ENCODE measurements at places on chromosomes 3 and 15. TPM values are rescaled to one million over a fixed set of nuclear protein-coding genes. Genes with fewer than 3 reads are reported as not detected.

ANKRD63 gene
- not detected for total RNA-seq

PCCB gene
- 163 TPM for total RNA-seq

IGSF11 gene
- 2.2 TPM for total RNA-seq

VILL gene
- 1.6 TPM for total RNA-seq

ANKRD34C gene
- 2.8 TPM for total RNA-seq

SCN11A gene
- 0.04 TPM for total RNA-seq

SUSD5 gene
- 1.4 TPM for total RNA-seq

MCF2L2 gene
- not detected for total RNA-seq

CCR5 gene
- total RNA-seq = 0.57 TPM

SV2B gene
- total RNA-seq = 0.60 TPM

NLGN1 gene
- total RNA-seq = 14.8 TPM

ITIH1 gene
- total RNA-seq = not detected

DUOXA1 gene
- total RNA-seq = 0.47 TPM

SPG11 gene
- total RNA-seq = 50.5 TPM

NAALADL2 gene
- total RNA-seq = 7.3 TPM

ECE2 gene
- total RNA-seq = not detected

ELP6 gene
- total RNA-seq = 18.6 TPM

SKOR1 gene
- total RNA-seq = 0.18 TPM

Data from heart right ventricle (tissue), 16 donors.